ENCODE measurements at places on chromosomes 11 and 22. TPM values are rescaled to one million over a fixed set of nuclear protein-coding genes. Genes with fewer than 3 reads are reported as not detected.

Gene CDON
- 17.2 TPM for total RNA-seq

Gene C22orf31
- not detected for total RNA-seq

Gene KDELR3
- 7.2 TPM for total RNA-seq

Gene FZD4
- total RNA-seq: 4.5 TPM

Gene OR52M1
- total RNA-seq: not detected

Gene NPTXR
- total RNA-seq: 7.8 TPM

DNA sequence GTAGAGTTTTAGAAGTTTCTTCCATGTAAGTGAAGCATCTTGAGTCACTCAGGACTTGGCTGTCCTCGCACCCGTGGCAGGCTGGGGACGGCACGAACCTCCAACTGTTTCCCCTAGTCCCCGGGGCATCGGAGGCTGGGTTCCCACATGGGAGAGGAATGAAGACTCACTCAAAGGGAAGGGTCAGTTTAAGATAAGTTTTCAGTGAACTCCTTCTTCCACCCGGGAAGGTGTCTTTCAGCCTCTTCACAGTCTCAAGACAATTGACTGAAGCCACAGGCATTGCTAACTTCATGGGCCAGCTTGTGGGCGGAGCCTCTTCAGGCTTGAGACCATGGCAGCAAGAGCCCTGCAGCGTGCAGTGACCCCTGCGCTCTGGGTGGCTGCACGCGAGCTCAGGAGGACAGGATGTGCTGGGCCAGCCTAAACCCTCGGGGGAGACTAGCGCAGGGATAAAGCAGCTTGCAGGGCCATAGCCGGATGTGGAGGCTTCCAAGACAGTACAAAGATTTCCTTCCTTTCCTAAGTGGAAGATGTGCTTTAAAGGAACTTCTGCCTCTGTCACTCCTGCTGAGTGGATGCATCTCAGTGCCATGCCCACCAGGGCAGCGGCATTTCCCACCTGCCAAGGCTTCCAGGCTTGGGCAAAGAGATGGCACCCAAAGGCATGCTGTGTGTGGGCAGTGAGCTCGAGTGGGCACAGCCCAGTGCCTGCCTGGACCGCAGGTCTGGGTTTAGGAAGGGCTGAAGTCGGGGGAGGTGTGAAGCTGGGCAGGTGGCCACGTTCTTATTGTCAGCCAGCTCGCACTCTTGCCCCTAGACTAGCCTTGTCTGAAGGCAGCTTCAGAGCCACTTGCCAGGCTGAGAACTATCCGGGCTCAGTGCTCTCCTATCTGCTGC, 32.9 kb downstream of the PPIL2 start:
- no peaks in the 10 kb centered on the region for H3K27me3 ChIP-seq
- H3K4me1 ChIP-seq: no peaks in the 10 kb centered on the region
- no peak overlapping the region for H3K27ac ChIP-seq
- DNase-seq: peak; percentile 57
- H3K36me3 ChIP-seq: peaks cover 62% of the 10 kb centered on the region

DNA sequence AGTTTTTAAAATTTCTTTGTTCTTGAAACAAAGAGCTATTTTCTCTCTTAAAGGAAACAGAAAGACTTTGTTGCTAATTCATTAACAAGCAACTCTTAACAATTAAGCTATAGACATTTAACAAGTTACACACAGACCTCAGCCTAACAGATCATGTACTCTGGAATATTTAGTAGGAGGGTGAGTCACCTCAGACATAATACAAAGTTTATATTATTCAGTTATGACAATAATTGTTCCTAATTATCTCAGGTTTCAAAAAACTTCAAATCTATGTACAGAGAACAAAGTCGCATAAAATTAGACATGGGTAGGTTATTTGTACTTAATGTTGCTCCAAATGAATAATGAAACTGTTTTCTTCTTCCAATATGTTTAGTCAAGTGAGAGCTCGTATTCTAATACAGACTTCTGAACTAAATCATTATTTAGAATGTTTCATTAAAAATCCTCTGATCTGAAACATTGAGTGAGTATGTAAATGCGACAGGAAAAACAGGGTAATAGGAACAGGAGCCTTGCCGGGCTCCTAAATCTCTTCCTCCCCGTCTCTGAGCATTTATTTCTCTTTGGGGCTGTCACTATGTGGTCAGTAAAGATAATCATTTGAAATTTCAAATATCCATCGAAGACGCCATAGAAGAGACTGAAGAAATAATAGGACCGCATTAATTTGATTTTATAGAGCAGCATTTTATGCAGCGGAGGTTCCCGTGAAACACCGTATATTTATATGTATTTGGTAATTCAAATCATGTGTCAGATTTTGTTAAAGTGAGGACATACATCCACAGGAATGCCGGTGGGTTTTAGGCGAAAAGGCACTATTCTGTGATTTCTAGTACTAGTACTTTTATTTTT, 8.7 kb upstream of the BARX2 start:
- no peak for DNase-seq
- no peak overlapping the region for H3K4me3 ChIP-seq
- H3K27ac ChIP-seq: no peak overlapping the region
- no peaks in the 10 kb centered on the region for H3K36me3 ChIP-seq
- H3K27me3 ChIP-seq: peaks cover 28% of the 10 kb centered on the region
- no peaks in the 10 kb centered on the region for H3K4me1 ChIP-seq

DNA sequence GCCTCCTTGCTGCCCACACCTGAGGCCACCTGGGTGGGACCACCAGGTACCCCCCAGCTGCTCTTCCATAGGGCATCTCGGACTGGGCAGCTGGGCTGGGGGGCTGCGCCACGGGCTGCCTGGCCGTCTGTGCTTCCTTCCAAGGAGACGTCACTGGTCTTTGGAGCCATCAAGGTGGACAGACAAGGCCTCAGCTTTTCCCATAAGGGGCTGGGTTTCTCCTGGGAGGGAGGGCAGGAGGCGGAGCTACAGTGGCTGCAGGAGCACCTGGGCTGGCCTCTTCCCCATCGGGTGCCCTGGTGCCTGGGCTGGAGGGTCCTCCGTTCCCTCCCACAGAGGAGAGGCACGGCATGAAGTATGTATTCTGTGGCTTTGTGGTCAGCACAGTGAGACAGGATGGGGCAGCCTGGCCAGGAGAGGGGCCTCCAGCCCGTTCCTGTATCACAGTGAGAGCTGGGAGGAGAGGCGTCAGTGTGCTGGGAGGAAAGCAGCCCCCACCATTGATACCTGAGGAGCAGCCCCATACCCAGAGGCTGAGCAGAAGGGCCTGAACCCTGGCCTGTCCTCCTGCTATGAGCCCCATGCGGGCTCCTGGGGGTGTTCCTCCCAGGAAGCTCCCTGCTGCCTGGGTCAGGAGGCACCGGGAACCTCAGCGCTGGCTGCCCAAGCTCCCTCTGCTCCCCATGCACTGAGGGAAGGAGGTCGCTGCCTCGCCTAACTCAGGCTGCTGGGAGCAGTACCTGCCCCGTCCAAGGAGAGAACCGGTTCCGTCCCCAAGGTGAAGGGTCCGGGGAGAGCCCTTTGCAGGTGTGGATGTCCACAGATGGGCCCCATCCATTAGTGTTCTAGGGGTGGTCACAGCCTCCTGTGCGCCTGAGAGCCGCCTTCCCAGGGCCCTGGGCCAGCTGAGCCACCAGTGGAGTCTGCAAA, 1075.0 kb downstream of the BRD1 start:
- no peak overlapping the region for H3K27ac ChIP-seq
- no peaks in the 10 kb centered on the region for H3K27me3 ChIP-seq
- H3K4me3 ChIP-seq: no peak overlapping the region
- DNase-seq: peak; percentile 30

DNA sequence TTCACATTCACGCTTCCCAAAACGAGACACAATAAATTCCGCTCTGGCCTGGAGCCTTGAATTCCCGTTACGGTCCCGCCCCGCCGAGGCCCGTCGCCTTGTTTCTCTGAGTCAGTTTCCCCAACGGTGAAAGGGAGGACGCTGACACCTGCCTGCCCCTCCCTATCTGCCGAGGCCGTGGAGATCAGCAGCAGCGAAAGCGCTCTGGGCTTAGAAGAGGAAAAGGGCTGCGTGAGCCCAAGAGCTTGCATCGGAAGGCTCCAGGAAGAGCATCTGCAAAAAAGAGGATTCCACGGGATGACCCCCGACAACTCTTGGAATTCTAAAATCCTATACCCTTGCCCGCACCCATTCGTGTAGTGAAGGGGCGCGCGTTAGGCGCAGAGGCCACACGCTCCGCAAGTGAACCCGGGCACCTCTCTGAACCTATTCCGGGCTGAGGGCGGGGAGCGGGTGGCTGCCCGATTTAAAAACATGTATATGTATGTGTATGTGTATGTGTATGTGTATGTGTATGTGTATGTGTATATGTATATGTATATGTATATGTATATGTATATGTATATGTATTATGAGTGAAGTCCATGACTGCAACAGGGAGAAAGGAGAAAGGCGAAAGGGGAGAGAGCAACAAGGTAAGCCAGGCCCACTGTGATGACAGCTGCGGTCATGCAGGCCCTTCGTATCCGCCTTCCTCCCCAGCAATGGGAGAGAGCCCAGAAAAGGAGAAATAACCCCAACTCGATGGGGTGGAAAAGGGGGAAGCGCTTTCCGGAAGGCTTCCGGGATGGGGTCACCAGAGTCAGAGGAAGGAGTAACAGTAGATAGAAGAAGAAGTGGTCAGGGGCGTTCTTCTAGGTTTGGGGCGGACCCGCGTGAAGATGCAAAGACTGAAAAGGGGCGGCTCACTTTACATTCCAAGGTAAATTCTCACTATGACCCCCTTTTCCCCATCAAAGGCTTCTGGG, 948 bp upstream of the MRTFA start:
- no peak for DNase-seq
- no peaks in the 10 kb centered on the region for H3K36me3 ChIP-seq
- peak overlapping the region; percentile 88 for H3K4me3 ChIP-seq
- H3K4me1 ChIP-seq: peaks cover 4% of the 10 kb centered on the region
- H3K27ac ChIP-seq: no peak overlapping the region

DNA sequence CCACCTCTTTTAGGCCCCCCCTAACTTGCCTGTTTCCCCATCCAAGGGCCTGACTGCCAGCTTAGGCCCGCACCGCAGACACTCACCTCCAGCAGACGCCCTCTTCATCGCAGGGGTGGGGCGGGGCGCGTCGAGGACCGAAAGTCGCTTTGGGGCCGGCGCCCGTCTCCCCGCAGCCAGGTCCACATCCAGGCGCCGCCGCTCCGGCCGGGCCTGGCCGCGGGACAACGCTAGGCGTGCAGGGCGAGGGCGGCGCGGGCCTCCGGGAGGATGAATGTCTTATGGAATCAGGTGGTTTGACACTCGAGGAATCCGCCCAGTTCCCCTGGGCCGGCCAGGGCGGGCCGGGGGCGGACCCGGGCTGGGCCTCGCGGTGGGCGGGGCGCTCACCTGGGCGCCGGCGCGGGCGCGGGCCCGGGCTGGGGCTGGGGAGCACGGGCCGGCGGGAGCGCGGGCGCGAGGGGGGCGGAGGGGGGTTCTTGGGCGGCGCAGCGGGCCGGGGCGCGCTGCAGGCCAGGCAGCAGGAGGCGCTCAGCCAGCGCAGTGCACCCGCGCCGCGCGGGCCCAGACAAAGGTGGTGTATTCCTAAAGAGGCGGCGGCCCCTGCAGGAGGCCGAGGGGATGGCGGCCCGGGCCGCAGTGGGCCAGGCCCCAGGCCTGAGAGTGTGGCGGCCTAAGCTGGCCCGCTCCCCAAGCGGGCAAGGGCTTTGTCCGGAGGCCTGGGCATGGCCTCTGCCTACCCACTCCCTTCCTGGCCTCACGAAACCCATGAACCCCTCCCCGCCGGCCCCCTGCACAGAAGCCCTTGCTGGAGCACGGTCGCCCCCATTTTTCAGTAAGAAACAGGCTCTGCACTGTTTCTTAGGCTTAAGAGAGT, 177.6 kb downstream of the IGLL1 start:
- H3K36me3 ChIP-seq: no peaks in the 10 kb centered on the region
- H3K27me3 ChIP-seq: no peaks in the 10 kb centered on the region
- peak; percentile 84 for DNase-seq

DNA sequence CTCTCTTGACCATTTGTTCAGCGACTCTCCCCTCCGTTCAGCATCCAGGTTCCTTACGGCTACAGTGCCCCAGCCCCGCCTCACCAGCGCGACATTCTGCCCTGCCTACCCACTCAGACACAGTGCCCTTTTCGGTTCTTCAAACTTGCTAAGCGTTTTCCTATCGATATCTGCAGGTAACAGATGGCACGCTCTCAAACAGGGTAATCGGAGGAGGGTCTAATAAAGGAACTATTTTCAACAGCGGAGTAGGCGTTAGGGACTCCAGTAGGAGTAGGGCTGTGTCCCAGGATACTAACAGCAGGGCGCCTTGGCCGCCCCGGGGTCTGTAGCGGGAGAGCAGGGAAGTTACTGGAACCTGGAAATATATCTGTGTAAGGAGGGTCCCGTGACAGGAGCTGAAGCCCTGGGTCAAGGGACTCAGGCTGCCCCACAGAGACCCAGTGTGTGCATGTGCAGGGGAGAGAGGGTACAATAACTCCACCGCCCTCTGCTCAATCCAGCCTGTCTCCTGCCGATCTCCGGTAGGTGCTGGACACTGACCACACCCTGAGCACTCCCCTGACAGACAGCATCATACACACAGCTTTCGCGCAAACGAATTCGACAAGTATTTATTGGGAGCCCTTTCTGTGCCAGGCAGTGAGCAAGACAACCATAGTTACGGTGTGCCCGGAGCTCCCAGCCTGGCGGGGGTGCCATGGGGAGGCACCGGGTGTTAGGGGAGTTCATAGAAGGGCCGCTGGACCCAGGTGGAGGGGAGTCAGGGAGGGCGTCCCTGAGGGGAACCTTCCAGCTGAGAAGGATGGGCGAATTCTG, 2.1 kb downstream of the KLHL35 start:
- DNase-seq: no peak
- H3K27ac ChIP-seq: no peak overlapping the region
- peak overlapping the region; percentile 82 for H3K4me3 ChIP-seq
- peaks cover 3% of the 10 kb centered on the region for H3K4me1 ChIP-seq
- H3K36me3 ChIP-seq: peaks cover 8% of the 10 kb centered on the region
- peaks cover 41% of the 10 kb centered on the region for H3K27me3 ChIP-seq

GRCh38 chr11:96284917-96285316, 58.1 kb downstream of the MAML2 start:
- no peak overlapping the region for H3K27ac ChIP-seq
- no peak overlapping the region for H3K4me3 ChIP-seq
- DNase-seq: no peak
- H3K36me3 ChIP-seq: no peaks in the 10 kb centered on the region

DNA sequence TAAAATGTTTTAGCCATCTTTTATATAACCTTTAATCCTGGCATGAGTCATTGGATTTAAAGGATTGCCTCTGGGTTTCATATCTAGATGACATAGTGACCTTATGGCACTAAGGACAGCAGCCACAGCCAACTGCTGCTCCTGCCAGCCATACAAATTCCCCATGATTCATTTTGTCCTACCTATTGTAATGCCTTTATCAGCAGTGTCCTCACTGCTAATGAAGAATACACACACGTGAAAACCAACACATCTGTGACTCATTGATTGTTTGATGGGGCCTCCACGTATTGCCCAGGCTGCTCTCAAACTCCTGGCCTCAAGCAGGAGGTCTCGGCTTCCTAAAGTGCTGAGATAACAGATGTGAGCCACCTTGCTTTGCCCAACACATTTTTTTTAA, 1.8 kb downstream of the LDHAL6A start:
- no peak overlapping the region for H3K27ac ChIP-seq
- no peak for DNase-seq
- H3K4me1 ChIP-seq: no peaks in the 10 kb centered on the region
- H3K27me3 ChIP-seq: no peaks in the 10 kb centered on the region
- H3K4me3 ChIP-seq: no peak overlapping the region

Data from H9 (cell line).